ENCODE measurements at places on chromosomes 3 and 15.

- peak; percentile 78 for DNase-seq
Observed at GRCh38 chr3:15629860-15630597, 28.5 kb downstream of the BTD start.

- DNase-seq: no peak
Observed at GRCh38 chr3:191074511-191074910, 124.5 kb upstream of the OSTN start.

DNA sequence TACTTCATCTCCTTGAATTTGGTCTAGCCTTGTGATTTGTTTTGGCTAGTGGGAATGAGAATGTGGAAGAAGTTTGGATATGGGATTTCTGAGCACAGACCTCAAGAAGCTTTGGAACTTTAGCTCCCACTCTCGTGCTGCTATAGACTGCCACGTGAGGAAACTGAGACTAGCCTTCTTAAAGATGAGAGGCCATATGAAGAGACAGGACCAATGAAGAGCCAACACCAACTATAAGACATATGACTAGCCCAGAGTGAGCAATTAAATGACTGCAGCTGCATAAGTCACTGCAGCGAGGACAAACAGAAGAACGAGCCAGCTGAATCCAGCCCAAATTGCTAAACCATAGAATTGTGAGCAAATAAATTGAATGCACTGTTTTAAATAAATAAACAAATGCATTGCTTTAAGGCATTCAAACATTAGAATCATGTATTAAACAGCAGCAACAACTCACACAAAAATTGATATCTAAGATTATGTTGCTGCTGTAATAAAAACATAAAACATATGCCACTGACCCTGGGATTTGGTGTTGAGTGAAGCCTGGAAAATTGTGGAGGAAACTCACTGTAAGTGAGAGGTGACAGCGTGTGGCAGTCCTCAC is 15.7 kb upstream of the CNTN4 start:
- DNase-seq: no peak

- peak; percentile 75 for DNase-seq
Observed at GRCh38 chr15:84736375-84736774, 12.0 kb upstream of the ZNF592 start.

- DNase-seq: no peak
Observed at GRCh38 chr3:113607219-113607596, 74.9 kb downstream of the SIDT1 start.

DNA sequence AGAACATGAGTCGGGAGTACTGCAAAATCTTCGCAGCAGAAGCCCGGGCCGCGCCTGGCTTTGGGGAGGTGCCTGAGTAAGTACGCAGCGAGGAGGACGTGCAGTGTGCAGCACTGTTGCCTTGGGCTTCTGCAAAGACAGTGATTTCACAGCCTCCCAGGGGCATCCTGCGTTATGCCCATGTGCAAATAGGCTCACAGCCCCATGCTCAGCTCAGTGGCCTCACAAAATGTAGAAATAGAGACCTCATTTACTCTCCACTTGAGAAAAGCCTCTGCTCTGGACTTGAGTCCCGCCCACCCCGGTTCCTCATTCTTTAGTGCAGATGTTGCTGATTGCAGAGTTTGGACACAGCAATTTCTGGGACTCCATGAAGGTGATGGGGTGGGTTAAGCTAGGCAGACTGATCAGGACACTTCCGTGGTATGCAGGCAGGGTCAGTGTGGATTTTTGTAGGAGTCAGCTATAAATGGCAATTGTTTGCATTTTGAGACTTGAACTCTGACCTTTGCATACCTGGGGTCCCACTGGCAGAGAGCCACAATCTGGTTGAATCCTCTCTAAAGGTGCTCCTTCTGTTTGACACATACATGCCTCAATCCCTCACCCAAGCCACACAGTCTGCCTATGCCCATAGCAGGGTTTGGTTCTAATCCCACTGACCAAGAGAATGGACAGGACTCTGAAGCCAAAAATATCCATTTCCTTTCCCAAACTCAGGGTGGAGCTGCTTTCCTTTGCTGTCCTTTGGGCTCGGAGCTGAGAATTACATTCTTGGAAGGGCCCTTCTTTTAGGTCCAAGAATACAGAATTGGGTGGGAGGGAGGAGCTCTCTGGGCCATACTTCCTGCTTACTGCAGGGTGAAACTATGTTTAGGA is 20.7 kb upstream of the SLC28A1 start:
- no peak for DNase-seq

- no peak for DNase-seq
Observed at GRCh38 chr3:130491431-130491830, 25.5 kb upstream of the COL6A6 start.

DNA sequence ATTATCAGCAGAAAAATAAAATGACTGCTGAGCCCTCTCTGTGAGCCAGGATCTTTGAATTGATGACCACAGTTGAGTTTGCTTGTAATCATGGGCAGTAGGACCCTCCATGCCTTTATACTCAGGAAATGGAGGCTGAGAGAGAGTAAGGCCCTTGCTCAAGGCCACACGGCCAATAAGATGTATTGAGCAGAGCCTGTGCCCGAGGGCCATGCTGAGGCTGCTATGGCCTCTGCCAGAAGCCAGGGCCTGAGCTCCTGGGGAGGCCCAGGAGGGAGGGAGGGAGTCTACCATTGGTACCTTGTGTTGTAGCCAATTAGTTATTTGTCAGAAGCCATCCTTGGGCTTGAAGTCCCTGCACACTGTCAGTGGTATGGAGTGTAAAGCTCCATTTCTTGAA is 151.4 kb downstream of the DNAJB8 start:
- DNase-seq: no peak

- DNase-seq: no peak
Observed at GRCh38 chr3:37387462-37387861, 213.1 kb upstream of the LRRFIP2 start.

GRCh38 chr3:181075098-181075497 is 85.6 kb upstream of the DNAJC19 start:
- DNase-seq: no peak

DNA sequence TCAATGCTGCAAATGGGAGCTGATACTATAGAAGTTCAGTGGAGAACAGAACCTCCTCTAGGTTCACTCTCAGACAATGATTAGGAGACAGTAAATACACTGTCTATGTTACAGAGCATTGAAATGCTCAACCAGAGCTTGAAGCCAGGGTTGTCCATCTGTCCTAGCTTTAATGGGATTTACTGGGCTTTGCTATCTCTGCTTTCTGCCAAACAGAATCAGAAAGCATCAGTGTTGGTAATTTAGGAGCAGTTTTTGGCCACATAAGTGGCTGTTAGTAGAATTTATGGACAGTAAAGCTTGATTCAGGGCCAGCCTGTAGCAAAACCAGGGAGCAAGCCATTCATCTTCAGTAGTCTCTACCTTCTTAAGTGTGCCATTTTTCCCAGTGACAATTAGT is 396.3 kb downstream of the LSAMP start:
- no peak for DNase-seq

GRCh38 chr3:148319960-148320359 is 377.7 kb upstream of the AGTR1 start:
- DNase-seq: no peak

- DNase-seq: no peak
Observed at GRCh38 chr3:188826574-188826973, 345.2 kb upstream of the TPRG1 start.

DNA sequence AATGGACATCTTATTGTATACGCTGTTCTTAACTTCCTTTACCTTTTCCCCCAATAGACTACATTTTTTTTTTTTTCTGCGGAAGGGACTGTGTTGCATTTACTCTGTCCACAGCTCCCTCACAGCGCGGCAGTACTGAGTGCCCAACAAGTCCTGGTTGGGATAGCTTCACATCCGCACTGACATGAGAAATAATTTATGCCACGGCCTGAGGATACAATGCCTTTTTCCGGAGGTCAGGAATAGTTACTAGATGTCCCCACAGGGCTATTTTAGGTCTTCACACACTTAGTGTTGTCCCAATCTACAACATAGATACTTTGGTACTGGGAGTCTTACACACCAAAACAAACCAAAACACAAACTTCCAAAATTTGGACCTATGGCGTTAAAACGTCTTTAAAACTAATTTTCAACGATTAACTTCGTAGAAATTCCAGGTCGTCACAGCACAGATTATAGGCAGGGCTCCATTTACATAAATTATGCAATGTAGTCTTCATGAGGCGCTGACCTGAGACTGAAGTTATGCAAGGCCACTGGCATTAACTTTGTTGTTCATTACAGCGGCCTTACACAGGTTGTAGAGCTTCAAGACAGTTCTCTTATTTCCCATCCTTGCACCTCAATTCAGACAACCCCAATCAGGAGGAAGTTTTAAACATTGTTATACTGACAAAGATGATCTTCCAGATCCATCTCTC is 989 bp upstream of the PPIB start:
- DNase-seq: no peak

DNA sequence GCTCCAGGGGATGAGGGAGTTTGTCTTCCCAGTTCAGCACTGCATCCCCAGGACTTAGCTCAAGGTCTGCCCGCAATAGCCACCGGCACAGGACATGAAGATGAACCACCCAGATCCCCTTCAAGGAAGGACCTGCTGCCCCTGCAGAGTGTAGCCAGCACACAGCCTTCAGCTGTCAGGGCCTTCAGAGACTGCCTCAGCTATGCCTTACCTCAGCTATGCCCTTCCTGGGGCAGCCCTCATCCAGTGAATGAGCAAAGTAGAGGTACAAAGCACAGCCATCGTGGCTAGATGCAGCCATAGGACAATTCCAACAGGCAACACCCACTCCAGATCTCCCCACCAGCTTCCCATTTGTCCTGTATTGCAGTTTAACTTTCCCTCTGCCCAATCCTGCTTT is 291.2 kb upstream of the STT3B start:
- no peak for DNase-seq

DNA sequence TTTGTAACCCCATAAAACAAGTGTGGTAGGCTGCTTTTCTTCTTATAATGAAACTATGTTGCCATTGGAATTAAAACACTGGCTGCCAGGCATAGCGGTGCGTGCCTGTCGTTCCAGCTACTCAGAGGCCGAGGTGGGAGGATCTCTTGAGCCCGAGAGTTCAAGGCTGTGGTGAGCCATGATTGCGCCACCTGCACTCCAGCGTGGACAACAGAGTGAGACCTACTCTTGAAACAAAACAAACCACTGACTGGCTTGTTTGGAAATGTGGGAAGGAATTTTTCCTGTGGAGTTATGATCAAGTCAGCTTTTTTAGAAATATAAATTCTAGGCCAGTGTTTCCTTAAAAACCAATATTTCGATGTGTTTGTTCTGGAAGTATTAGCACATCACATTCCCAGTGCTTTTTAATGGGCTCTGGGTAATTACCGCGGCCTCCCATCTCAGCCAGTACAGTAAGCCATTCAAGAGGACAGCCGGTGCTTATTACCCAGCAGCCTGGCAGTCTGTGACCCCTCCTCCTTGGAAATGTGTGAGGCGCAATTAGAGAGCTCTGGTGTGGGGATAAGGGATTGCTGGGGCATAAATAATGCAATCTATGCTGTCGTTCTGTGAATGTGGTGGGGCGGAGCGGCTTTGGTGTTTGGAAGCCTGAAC is 58.3 kb upstream of the TRAK1 start:
- DNase-seq: no peak

- no peak for DNase-seq
Observed at GRCh38 chr3:50604110-50604621, 7.4 kb downstream of the CISH start.

DNA sequence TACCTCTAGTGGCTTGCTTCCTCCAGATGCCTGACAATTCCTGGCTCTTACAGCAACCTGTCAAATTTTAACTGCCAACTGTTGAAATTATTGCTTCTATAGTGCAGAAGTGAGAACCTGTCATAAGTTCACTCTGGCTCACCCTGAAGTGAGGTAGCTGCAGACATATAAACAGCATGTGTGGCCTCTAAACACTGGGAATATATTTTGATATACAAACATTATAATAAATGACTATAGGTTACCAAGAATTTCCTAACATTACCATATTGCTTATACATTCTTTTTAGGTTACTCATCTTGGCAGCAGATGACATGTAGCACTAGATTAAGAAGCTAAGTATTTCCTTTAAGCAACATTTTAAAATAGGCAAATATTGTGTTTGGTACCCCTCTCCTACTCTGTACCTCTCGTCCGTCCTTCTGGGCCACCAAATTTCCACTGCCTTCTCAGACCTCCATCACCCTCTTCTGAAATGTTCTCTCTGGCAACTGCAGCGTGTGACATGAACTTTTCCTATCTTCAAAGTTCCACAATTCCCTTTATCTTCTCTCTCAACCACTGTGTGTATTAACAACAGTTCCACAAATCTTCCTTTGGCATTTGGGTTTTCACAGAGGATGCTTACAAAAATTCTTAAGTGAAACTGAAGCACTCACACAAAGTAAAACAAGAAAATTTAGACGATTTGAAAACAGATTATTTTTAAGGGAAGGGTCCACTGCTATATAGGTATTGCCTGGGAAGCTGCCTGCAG is 15.3 kb upstream of the XXYLT1 start:
- no peak for DNase-seq

DNA sequence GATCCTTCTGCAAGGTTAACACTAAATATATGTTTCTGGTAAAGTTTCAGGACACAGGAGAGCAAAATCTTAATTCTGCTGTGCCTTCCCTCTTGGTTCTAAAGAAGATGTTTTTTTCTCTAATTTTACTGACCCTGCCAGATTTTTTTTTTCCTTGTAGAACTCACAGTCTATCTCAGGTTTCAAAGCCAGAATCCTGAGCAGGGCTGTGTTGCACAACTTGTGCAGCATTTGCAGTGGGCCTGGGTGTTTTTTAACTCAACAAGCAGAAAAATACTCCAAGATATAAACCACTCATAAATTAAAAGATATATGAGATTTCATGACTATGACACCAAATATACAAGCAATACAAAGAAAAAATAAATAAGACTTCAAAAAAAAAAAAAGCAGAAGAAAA is 40.2 kb upstream of the ARF4 start:
- no peak for DNase-seq

GRCh38 chr15:96331144-96331944 is 844 bp downstream of the NR2F2 start:
- no peak for DNase-seq

DNA sequence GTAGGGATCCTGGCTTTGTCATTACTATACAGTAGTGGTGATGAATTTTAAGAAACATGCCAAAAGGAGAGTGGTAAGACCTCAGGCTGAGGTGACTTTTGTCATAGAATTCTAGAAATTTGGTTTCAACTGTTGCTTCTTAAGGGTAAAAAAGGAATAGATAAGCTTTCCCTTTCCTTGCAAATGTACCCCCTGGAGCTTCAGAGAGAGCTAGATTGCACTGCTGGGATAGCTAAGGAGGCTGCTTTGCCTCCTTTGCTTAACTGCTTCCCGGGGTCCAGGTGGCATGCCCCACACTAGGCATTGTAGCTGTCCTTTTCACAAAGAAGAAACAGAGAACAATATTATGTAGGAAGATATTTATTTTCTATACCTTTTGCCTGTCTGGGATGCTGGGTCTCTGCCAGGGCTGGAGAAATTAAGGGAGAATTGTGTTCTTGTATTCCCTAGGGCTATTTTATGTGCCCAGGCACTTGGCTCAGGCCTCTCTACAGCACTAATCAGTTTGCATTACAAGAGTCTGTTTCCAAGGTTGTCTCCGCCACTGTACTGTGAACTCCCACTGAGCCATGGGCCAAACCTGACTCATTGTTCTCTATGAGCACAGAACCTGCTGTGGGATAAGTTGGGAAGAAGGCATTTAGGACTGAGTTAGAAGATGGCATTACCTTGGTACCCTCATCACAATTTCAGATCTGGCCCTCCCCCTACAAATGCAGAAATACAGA is 460.0 kb downstream of the PDCD6IP start:
- DNase-seq: no peak

- DNase-seq: no peak
Observed at GRCh38 chr3:170713653-170714052, 127.8 kb upstream of the SLC7A14 start.
